ENCODE measurements at places on chromosomes 5 and 9. TPM values are rescaled to one million over a fixed set of nuclear protein-coding genes. Genes with fewer than 3 reads are reported as not detected.

DNA sequence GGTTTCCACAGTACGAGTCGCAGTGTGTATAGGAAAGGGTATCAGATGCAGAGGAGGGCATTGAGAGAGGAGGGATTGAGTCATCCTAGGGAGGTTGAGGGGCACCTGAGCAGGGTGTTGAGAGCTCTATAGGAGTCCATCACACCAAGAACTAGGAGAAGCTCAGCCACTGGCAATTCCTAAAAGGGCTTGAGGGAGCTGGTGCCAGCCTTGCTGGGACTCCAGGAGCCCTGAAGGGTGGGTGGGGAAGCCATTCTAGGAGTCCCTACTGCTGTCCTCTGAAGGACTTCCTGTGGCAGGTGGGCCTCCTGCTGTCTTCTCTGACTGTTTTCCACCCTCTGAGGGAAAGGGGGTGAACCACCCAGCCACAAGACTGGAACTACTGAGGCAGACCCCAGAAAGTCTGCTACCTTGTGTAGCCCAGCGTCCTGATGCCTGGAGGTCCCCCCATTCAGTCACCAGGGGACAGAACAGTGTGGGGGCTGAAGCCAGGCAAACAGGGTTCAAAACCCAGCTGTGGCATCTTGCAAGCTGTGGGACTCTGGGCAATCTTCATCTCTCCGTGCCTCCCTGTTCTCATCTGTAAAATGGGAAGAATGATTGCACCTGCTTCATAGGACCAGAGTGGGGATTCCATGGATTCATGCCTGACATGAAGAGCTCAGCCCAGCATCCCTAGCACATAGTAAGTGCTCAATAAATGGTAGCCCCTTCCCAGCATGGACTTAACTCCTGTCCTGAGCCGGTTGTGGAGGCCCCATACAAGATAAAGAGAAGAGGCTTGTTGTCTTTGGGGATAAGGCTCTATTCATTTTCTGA, 149.5 kb downstream of the C9orf50 start:
- no peak for DNase-seq

DNA sequence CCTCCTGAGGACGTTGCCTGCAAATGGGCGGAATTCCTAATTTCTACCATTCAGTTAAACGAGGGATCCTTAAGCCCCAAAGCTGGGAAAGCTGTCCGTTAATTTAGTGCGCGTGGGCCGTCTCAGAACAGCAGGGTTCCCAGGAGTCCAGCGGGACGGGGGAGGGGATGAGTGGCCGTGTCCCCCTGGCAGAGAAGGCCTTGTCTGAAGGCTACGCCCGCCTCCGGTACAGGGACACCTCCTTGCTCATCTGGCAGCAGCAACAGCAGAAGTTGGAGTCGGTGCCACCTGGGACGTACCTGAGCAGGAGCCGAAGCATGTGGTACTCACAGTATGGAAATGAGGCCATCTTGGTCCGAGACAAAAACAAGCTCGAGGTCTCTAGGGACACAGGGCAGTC, 1.3 kb downstream of the BRD3OS start:
- no peak for DNase-seq

DNA sequence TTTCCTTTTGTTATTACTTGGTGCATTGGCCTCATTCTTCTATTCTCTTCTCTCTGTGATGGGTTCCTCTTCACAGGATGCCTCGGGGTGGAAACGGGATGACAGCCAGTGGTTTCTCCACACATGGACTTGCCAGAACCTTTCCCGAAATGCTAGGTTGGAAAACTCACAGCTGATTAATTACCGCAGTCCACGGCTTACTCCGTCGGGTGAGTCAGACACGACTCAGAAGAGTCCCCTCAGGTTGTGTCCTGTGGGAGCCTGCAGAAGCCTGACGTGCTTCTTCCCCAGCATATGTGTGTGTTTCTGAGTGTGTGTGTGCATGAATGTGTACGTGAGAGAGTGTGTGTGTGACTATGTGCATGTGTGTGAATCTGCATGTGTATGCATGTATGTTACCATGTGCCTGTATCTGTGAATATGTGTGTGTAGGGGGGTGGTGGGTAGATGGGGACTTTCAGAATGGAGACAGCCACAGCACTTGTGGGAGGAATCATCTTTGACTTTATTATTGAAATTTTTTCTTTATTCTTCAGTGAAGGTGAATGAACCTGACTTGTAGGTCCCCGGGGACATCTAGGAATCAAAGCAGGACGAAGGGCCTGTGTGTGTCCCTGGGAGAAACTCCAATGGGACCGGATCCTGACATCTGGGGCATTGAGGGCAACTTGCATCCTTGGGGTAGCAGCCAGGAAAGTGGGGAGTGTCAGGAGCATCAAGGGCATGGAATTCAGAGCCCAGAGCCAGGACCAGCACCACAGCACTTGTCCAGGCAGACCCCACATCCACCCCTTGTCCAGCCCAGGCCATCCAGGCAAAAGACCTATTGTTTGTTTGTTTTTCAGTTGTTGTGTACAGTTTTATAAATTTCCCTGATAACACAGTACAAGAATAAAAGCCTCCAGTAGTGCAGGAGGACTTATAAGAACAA, 21.9 kb upstream of the MED10 start:
- no peak for DNase-seq

GRCh38 chr5:142319105-142319504, 5.7 kb downstream of the SPRY4 start:
- no peak for DNase-seq

DNA sequence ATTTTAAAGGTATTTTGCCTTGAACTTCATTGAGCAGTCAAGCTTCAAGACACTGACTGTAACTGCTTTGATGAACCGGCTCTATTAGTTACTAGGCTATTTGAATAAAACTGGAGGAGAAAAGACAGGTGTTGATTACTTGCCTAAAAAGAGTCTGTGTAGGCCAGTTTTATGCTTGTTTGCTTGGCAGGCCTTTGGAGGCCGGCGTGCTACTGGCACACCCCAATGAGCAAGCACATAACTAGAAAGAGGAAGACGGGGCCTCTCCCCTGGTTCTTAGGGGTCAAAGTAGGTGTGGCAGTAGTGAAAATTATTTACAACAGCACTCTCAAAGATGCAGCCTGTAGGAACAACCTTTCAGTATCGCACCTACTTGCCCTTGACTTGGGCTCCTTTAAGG, 2.1 kb upstream of the ZFR start:
- no peak for DNase-seq

DNA sequence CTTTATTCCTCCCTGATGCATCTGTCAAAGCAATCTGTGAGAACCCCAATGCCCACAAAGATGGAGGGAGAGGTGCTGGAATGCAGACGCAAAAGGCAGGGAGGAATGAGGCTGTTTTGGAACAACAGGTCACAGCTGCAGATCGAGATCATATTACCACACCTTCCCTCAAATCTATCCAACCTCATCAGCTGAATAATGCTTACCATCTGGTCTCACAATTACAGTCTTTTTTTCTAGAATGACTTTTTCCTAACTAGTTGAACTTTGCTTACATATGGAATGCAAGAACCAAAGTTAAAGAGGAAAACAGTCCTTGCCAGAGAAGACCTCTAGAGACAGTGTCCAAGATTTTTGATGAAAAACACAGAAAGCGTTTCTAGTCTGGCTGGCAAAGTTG, 158.1 kb downstream of the LPAR1 start:
- no peak for DNase-seq

DNA sequence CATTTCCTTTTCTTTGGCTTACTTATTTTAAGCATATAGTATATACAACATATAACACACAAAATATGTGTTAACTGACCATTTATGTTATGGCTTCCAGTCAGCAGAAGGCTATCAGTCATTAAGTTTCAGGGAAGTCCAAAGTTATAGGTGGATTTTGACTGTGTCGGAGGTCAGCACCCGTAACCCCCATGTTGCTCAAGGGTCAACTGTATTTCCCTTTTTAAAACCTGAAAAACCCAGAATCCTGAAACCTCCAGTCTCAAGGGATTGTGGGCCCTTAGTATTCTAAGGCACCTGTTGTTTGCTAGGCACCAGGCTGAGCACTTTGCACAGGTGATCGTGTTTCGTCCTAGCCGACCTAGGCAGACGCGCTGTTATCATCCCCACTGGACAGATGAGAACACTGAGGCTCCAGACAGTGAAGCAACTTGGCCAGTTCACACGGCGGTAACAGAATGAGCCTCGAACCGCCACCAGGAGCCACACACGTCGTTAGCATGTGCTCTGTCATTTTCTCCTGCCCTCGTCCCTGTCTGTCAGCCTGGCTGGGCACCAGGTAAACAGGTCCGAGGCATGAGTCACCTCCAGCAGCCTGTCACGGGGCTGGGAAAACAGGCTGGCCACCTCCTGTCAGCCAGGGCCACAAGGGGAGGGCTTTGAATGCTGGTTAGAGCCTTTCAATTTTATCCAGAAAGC, 39.9 kb downstream of the DUSP1 start:
- no peak for DNase-seq

GRCh38 chr5:33594006-33594405, 153.2 kb downstream of the TARS1 start:
- no peak for DNase-seq

- DNase-seq: no peak
Measured at GRCh38 chr9:547314-547713, 294.2 kb upstream of the DMRT1 start.

- DNase-seq: no peak
Measured at GRCh38 chr9:91119142-91119541, 242.6 kb downstream of the AUH start.

GRCh38 chr9:69975681-69976080, 68.0 kb upstream of the MAMDC2 start:
- no peak for DNase-seq

GRCh38 chr5:123422433-123423277, 548 bp downstream of the CEP120 start:
- DNase-seq: peak; percentile 48

DNA sequence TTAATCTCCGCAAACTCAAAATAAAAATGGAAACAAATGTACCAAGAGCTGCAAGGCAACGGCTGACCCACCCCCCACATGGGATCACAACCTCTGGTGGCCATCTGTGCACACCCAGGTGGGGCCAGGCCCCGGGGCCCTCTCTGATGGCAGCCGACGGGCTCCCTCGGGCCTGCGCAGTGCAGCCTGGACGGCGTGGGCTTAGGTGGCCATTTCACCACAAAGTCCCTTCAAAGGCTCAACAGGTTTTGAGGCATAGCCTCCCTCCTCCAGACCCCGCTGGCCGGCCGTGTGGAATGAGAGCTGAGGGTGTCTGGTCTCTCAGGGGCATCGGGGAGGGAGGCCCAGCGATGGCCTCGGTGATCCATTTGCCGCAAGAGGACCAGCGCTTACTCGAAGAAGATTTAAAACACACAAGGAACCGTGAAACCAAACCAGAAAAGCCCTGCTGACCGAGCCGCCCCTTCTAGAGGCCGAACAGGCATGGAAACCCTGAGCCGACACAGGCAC, 42.7 kb upstream of the CEP72 start:
- no peak for DNase-seq

DNA sequence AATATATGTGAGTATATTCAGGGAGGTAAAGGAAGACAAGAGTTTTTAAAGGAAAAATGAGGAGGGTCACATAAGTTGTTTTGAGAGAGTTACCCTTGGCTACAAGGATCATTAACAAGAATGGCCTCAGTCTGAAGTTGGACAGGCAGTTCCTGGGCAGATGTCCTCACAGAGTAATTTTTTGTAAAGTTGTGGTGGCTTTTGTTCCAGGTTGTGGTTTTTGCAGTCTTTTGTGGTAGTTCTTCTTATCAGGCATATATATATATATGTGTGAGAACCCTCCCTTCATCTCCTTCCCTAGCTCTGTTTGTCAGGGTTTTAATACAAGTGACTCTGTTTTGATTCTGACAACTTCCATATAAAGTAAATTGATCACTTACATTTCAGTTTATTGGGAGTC, 60.0 kb downstream of the CSNK1G3 start:
- no peak for DNase-seq

GRCh38 chr5:141969783-141970771, 1.2 kb downstream of the RNF14 start:
- no peak for DNase-seq

- no peak for DNase-seq
Measured at GRCh38 chr5:1938310-1939000, 55.7 kb upstream of the IRX4 start.

- no peak for DNase-seq
Measured at GRCh38 chr9:137804908-137805630, 72.5 kb upstream of the CACNA1B start.

- no peak for DNase-seq
Measured at GRCh38 chr9:113574441-113575262, 111.1 kb downstream of the RGS3 start.

GRCh38 chr5:171543148-171543815, 123.8 kb downstream of the FGF18 start:
- no peak for DNase-seq

DNA sequence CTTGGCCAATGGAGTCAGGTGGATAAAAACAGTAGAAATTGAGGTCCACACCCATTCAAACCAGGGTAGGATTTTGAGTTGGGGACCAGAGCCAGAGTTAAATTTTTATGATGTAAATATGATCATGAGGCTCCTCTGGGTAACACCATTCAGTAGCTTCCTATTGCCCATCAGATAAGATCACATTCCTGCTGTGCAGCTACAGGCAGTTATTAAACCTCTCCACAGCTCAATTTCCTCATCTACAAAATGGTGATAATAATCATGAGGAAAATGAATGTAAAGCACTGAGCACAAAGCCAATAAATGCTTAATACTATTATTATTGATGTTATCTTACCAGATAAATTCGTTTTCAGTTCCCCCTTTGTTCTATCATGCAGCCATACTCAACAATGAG, 432.0 kb downstream of the CAAP1 start:
- DNase-seq: no peak

DNA sequence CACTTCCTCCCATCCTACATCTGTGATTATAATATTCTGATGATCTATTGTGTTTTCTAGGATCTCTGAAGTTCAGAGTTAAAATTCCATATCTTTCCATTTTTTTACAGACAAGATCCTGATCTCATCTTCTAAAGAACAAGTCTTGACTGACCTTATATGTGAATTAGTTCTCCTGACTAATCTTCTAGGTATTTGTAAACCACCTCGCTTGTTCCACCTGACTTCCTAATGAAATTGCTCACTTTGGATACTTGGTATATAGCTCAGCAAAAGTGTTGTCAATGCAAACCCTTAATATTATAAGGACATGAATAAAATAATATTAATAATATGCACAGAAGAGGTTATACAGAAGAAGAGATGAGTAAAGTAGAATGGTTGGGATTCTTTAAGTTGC, 68.2 kb upstream of the NR4A3 start:
- no peak for DNase-seq

DNA sequence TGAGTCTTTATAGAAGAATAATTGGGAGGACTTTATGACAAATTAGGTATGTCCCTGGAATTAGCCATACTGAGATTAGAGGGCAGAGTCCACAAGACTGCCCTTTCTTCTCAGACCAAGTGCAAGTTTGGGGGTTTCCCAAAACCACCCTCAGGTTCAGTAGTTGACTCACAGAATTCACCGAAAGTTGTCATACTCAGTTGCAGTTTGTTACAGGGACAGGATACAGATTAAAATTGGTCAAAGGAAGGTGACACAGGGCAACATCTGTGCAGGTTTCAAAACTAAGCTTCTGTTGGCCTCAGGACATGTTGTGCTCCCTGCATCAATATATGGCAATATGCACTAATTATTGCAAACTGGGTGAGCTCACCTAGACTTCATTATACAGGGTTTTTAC, 3.8 kb downstream of the RANBP17 start:
- no peak for DNase-seq

GRCh38 chr9:129027685-129028191, 393 bp downstream of the SH3GLB2 start:
- DNase-seq: peak; percentile 48

The NIPSNAP3A gene
- 79.8 TPM for total RNA-seq

The SLCO6A1 gene
- total RNA-seq: not detected

The ZNF484 gene
- 9.6 TPM for total RNA-seq

The LCNL1 gene
- not detected for total RNA-seq

The SNCB gene
- total RNA-seq: not detected

The IL5 gene
- not detected for total RNA-seq

The MACROH2A1 gene
- 463 TPM for total RNA-seq

The POLR3G gene
- total RNA-seq: 2.5 TPM

The HINT2 gene
- 21.4 TPM for total RNA-seq

The PCDHB13 gene
- 1.3 TPM for total RNA-seq
